Stimulated activated CD8-positive, alpha-beta memory T cell treated with anti-CD3 and anti-CD28 coated beads, Interleukin-7, amount 100 ng/mL, for 1 hour (primary cell): ENCODE measurements at places on chromosomes 1 and 21.
A peak's percentile ranks its signal among the peaks of the same experiment; 100 is the strongest.

DNA sequence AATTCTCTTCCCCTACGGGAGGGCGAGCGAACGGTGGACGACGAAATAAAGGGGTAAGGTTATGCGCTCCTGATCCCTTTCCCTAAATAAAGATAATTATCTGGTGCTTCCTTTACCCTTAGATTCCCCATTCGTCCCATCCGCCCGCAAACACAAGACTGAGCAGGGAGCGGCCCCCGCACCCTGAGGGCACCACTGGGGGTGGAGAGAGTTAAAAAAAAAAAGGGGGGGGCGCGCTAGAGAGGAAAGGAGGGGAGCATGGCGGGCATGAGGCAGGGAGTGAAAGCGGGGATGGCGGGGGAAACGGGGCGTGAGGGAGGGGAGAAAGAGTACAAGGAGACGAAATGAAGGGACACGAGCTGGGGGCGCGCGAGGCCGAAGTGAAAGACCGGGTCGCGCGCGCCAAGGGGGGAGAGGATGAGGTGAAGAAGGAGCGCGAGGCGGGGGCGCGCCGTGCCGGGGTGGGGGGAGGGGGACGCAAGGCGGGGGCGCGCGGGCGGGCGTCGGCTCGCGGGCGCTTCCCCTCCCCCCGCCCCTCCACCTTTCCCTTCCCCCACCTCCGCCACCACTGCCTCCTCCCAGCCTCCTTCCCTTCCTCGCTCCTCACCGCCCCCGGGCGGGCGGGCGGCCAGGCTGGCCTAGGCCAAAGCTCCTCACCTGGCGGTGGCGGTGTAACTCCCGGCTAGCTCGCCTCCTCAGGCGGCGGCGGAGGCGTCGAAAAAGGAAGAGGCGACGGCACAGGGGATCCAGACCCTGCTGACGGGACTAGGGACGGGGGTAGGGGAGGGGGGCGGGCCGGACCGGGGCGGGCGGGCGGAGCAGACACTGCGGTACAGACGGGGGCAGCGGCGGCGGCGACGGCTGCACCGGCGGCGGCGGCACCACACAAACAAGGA, 448 bp downstream of the GATAD2B start:
- peak; percentile 24 for DNase-seq

DNA sequence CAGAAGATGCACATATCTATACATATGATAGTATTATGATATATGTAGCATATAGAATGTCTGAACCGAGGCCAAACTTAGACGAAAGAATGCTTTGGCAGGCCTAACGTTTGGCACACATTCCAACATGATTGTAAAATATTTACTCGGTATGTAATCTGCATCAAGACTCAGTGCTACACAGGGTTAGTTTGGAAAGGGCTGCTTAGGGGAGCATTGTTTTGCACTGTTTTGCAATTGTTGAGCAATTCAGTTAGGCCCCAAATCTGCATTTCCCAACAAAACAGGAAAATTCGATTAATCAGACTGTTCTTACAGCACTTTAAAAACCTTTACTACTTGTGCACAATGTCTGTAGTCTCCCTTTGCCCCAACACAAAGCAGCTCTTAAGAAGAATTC, 216.0 kb upstream of the NEGR1 start:
- DNase-seq: no peak

- DNase-seq: no peak
Observed at GRCh38 chr1:156624814-156625435, 5.7 kb downstream of the HAPLN2 start.

- DNase-seq: no peak
Observed at GRCh38 chr1:168521401-168522000, 22.3 kb downstream of the XCL2 start.

- no peak for DNase-seq
Observed at GRCh38 chr1:42981871-42982270, 23.2 kb upstream of the SLC2A1 start.

- DNase-seq: no peak
Observed at GRCh38 chr21:44734026-44734745, 22.8 kb upstream of the TSPEAR start.

GRCh38 chr1:115036814-115037507, 7.3 kb downstream of the TSHB start:
- no peak for DNase-seq
